ENCODE measurements at places on chromosomes 7 and 10.
A peak's percentile ranks its signal among the peaks of the same experiment; 100 is the strongest.

DNA sequence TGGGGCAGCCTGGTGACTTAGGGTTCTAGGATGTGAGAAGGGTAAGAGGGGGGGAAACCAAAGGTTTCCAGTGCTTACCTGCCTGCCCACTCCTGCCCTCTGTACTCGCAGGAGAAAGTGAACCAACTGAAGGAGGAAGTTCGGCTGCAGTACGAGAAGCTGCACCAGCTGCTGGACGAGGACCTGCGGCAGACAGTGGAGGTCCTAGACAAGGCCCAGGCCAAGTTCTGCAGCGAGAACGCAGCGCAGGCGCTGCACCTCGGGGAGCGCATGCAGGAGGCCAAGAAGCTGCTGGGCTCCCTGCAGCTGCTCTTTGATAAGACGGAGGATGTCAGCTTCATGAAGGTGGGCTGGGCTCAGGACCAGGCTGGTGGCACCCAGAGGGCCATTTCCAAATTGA lies 10.7 kb downstream of the TRIM8 start:
- DNase-seq = no peak

DNA sequence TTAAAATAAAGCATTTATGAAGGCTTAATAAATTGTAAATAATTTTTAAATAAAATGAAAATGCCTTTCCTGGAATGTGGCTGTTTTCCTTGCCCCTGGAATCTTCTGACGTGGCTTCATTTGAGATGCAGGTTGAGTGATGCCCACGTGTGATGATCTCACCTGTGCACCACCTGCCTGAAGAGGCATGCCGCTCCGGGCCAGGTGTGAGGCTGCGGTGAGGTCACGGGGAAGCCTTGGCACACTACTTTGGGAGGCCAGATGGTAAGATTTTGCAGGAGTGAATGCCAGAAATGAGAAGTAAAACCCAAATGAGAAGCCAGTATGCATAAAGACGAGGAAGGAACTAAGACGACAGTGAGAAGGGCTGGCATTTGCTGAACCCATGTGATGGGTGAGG lies 36.2 kb downstream of the GOT1 start:
- DNase-seq = no peak

- DNase-seq = no peak
Observed at GRCh38 chr10:123135415-123136141, at the start of gene HMX3. HMX3 (plus strand) TSS chr10:123135970; CDS start chr10:123136051, 81 bp downstream.

- DNase-seq = no peak
Observed at GRCh38 chr7:116293139-116293538, 82.8 kb downstream of the TES start.

GRCh38 chr10:121323443-121323842 lies 274.8 kb downstream of the FGFR2 start:
- DNase-seq = no peak

DNA sequence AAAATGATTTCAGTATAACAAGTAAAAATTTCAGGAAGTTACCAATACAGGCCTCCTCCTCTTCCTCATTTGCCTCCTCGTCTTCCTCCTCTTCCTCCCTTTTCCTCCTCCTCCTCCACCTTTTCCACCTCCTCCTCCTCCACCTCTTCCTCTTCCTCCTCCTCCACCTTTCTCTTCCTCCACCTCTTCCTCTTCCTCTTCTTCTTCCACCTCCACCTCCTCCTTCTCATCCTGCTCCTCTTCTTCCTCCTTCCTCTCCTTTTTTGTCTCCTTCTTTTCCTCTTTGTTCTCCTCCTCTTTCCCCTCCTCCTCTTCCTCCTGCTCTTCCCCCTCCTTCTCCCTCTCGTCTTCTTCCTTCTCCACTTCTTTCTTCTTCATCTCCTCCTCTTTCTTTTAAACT lies 94.4 kb upstream of the SFMBT2 start:
- no peak for DNase-seq

- no peak for DNase-seq
Observed at GRCh38 chr10:125154529-125154928, 5.8 kb downstream of the CTBP2 start.

- no peak for DNase-seq
Observed at GRCh38 chr7:94323844-94324243, 70.9 kb upstream of the COL1A2 start.

GRCh38 chr7:118183428-118183785 lies 557 bp upstream of the LSM8 start:
- no peak for DNase-seq

GRCh38 chr10:34960983-34961382 lies 129.2 kb downstream of the CUL2 start:
- no peak for DNase-seq

GRCh38 chr10:129845111-129845753 lies 118.8 kb downstream of the EBF3 start:
- DNase-seq = no peak

DNA sequence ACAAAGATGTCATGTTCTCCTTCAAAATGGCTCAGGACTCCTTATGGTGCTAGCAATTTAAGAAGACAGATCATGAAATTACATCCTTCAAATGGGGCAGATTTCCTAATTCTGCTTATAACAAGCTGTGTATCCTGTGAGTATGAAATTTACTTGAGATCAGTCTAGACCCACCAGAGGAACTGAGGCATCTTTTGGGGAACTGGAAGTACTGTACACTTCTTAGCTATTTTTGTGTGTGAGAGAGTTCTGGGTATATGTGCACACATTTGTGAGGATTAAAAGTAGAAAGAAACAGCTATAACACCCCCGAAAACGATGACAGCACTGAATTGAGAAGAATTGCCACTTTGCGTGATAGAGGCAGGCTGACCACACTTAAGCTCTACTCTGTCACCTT lies 187.0 kb upstream of the CCDC6 start:
- DNase-seq = no peak

DNA sequence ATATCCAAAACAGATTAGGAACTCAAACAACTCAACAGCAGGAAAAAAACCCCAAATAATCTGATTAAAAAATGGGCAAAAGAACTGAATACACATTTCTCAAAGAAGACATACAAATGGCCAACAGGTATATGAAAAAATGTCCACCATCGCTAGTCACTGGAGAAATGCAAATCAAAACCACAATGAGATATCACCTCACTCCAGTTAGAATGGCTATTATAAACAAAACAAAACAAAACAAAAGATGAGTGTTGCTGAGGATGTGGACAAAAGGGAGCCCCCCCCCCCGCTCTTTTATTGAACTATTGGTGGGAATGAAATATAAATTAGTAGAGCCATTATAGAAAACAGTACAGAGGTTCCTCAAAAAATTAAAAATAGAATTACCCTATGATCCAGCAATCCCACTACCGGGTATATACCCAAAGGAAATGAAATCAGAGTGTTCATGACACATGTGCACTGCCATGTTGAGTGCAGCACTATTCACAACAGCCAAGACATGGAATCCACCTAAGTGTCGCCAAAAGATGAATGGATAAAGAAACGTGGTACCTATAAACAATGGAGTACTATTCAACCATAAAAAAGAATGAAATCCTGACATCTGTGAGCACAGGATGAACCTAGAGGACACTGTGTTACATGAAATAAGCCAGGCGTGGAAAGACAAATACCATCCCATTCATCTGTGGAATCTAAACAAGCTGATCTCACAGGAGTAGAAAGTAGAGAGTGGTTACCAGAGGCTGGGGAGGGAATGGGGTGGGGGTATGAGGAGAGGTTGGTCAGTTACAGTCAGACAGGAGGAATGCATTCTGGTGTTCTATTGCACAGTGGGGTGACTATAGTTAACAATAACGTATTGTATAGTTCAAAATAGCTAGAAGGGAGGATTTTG lies 78.1 kb upstream of the RHEB start:
- DNase-seq = no peak

DNA sequence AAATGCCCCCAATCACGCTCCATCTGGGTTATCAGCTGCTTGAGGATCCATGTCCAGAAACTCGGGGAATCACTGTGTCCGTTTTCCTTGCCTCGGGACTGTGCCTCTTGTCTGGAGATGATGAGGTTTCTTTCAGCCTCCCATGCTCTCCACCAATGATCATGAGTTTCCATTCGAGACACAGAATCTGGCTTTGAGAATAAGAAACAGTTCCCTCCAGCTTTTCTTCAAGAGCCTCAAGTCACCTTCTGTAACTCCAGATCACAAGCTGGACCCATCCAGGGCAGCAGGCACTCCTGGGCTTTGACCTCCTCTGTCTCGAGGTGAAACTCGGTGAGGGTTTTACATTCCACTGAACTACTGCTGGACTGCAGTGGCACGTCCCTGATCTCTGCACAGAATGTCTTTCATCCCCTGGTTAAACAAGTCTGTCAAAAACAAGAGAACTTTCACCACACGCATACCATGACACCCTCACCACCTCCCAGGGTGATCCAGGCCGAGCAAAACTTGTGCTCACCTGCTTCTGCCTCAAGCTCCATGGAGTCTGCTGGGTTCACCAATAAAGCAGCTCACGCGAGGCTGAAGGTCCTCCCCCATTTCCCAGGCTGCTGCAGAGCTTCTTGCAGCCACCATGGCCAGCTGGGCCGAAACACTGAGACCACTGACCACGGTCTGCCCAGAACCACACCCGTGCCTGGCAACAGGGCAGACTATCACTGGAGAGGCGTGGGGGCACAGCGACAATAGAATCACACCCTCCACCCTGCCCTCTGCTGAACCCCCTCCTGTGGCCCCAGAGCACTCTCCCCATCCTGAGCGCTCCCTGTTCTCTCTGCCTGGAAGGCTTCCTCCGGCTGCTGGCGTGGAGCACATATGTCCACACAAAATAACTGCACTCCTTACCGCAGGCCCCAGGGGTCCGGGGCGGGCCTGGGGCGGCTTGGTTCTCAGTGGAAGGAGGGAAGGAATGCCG lies 25.1 kb downstream of the MAT1A start:
- DNase-seq = no peak

- no peak for DNase-seq
Observed at GRCh38 chr10:100791369-100792058, 46.1 kb downstream of the PAX2 start.

DNA sequence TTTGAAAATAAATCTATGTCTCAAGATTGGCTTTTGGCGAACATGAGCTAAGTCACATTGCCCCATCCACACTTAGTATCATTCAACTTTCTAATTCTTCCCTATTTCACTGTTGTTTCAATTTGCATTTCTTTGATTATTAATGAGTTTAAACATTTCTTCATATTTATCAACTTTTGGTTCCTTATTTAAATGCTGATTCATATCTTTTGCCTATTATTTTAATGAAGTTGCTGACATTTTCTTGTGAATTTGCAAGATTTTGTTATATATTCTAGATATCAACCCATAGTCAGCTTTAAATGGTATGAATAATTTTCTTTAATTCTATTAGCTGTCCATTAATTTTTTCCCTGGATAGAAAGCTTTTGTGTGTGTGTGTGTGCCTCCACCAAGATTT lies 14.4 kb upstream of the TSGA13 start:
- no peak for DNase-seq

- no peak for DNase-seq
Observed at GRCh38 chr10:49539320-49539885, 482 bp upstream of the ERCC6 start.

- DNase-seq = no peak
Observed at GRCh38 chr10:110758128-110758765, 113.5 kb upstream of the PDCD4 start.

- no peak for DNase-seq
Observed at GRCh38 chr7:158381956-158382355, 205.7 kb downstream of the PTPRN2 start.

- no peak for DNase-seq
Observed at GRCh38 chr10:31347705-31348104, 28.7 kb downstream of the ZEB1 start.

DNA sequence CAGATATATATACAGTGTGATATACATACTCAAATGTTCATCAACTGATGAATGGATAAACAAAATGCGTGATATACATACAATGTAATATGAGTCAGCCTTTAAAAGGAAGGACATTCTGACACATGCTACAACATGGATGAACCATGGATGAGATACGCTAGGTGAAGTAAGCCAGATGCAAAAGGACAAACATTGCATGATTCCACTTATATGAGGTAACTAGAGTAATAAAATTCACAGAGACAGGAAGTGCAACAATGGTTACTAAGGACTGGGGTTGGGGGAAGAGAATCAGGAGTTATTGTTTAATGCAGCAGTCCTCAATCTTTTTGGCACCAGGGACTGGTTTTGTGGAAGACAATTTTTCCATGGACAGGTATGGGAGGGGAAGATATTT lies 47.3 kb upstream of the PIK3AP1 start:
- no peak for DNase-seq

DNA sequence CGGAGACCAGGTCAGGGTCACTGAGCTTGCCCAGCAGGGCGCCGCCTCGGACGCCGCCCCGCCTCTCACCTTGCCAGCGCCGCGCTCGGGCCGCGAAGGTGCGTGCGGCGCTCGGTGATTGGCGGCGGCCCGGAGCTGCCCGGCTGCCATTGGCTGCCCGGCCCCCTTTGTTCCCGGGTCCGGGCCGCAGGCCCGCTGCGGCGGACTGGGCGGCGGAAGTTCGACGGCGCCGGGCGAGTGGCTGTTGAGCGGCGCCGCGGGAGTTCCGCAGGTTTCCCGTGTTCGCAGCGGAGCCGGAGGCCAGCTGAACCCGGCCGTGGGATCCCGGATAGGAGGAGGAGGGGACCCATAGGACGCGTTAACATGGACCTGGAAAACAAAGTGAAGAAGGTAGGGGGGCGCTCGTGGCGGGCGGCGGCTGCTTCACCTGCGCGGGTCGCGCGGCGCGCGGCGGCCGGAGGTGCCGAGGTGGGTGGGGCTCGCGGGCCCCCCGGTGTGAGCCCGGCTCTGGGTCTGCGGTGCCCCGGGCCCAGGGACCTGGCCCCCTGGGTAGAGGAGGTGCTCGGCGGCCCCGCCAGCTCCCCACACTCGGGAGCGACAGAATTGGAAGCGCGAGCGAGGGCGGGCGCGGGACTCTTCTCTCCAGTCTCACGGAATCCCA lies at the start of gene TES:
TES (plus strand) TSS at position 195 of the 661 bp plus-strand sequence; CDS start at position 364, 169 bp downstream.
- peak; percentile 75 for DNase-seq

GRCh38 chr7:40468891-40469864 lies 334.4 kb downstream of the SUGCT start:
- no peak for DNase-seq

DNA sequence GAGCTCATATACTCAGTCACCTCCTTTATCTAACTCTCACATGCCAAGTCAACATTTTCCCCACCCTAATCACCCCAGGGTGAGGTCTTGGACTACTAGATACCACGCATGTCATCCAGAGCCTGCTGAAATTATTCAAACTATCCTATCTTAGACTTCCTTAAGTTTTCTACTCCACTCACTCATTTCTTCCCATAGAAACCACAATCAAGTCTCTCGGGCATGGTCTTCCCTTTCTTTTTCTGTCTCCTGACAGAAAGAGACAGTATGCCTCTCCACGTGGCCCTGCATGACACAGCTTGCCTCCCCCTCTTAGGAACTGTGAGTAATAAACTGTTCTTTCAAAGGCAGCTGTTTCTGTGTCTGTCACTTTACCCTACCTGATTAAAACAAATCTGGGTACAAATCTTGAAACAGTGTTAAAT lies 29.4 kb downstream of the TAS2R41 start:
- no peak for DNase-seq
